ENCODE measurements at places on chromosomes 2 and 18.

DNA sequence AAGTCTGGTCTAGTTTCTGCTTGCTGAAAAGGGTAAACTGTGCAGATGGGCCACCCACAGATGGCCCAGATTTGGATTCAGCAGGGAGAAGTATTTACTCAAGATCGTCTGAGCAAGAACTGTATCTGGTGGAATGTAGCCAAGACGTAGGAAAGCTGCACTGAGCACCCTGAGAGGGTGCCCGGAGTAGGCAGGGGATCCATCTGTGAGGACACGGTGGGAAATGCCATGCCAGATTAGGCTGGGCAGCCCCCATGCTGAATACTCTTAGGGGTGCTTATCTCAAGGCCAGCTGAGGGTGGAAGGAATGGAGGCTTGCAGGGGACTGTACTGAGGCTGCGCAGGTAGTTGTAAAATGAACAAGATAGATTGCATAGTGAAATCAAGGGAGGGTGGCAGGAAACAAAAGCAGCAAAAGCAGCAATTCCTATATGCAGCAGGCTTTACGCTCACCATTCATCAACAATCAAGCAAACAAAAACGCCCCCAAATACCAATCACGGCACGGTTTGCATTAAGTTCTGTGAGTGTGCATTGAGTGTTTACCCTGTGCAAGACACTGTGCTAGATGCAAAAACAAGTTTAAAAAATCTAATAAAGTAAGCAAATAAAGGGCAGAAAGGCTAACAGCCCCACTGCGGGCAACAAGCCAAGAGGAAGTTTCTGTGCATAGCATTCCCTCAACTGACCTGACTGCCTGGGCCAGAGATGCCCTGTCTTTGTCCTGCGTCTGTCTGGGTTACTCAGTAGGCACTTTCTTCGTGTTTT lies 32.2 kb upstream of the LPIN2 start:
- no peak for DNase-seq

DNA sequence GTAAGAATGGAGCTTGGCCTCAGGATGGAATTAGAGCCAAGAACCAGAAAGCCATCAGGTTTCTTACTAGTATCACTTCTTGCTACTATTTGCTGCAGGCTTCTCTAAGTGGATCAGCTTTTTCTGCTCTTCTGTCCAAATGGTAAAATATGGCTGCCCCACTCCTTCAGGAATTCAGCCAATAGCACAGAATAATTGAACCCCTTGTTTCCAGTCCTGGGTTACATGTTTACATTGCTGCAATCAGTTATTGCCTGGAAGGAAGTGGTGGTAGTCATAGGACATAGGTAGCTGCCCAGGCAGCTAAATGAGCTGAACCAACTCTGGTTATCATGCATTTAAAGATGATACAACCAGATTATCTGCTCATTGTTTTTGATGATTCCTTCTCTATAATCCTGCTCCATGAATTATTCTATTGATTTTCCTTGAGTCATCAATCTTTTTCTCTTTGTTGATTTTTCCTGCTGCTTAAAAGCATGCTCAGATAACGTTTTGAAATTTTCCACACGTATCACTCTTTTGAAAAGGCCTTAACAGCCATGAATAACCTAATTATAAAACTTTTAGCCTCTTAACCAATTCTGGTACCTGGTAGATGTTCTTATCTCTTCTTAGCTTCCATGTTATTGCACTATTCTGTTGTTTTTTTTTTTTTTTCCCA lies 12.6 kb downstream of the AGPS start:
- DNase-seq, result no peak

DNA sequence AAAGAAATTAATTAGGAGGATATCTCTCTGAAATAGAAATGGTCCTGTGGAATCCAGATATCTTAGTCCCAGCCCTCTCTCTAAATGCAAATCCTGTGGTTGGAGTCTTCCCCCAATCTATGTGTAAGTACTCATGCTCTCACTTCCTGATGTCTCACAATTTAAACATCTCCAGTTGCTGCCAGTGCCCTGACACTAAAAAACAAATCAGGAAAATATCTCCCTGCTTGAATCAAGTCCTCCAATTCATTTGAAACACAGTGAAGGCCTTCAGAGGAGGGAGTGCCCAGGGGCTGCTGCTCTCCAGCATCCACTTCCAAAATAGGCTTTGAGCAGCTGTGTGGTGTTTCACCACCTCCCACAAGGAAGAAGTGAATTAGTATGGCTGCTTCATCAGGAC lies 413.8 kb downstream of the RAD51AP2 start:
- DNase-seq, result no peak

DNA sequence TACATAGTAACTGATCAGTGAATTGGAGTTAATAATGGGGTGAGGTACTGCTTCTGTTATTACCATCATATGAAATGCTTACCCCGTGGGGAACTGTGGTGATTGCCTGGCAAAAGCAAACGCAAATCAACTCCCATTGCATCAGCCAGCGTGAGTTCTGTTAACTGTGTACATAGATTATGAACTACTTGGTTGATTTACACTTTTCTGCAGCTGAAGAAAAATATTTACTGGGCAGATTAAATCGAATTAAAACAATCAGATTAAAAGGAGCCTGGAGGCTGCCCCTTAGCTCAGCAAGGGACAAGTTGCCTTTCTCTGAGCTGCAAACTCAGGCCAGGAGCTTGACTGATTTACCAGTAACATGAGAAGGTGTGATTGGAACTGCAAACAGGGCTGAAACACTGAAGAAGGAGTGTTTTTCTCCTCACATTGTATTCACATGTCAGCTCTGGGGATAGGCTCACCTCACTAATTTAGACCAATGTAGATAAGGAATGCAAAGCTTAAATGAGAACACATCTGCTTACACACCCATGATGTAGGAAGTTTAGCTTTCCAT lies 220.1 kb downstream of the OSR1 start:
- no peak for DNase-seq

- DNase-seq, result no peak
Measured at GRCh38 chr18:58983260-58984155, 118.8 kb downstream of the ZNF532 start.

GRCh38 chr2:133265432-133265949 lies 302.8 kb downstream of the NCKAP5 start:
- no peak for DNase-seq

- DNase-seq, result no peak
Measured at GRCh38 chr2:28209261-28209691, 183.4 kb upstream of the FOSL2 start.

GRCh38 chr18:44736664-44737380 lies 56.1 kb downstream of the SETBP1 start:
- no peak for DNase-seq

DNA sequence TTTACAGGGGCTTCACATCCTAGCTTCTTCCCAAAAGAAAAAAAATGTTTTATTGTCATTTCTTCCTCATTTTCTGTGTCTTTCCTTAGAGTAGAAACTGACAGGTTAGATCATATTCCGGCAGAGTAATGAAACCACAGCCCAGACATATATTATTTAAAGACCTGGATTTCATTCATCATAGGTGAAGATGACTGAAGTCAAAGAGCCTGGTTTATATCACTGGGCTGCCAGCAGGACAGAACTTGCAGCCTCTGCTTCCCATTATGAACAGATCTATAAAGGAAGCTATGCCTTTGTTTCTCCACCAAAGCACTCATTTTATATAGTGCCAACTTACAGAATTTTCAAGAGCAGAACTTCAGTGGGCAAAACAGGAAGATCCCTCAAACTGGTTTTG lies 137.9 kb downstream of the METTL4 start:
- no peak for DNase-seq

DNA sequence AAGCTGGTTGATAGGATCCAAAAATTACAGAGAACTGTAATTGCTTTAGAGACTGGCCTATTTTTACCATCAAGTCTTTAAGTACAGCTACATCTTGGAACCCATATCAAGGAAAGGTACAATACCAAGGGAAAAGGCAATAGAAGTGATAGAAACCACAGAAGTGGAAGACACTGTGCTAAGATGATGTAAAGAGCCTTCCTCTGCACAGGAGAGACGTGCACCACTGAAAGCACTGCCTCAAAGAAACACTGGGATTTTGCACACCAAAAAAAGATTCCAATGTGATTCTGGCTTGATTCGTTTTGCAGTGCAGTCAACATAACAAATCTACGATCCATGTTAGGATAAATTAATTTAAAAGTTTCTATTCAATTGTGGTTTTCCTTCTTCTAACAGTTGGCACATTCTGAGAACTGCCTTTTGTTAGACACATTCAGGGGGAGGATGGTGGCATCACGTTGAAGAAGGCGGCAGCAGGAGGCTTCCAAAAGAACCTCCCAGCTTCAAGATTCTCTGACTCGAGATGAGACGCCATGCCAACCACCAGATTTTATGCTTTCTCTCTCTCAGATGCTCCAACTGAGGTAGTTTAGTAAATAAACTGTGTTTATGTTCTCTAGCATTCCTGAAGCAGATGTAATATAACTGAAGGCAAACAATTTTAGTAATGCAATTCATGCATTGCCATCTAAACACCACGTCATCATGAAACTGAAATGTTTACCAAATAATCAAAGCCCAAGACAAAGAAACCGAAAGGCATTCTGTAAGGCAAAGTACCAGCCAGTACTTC lies 102.9 kb downstream of the BCL2 start:
- DNase-seq, result no peak

GRCh38 chr2:194545978-194546377 lies 1111.0 kb upstream of the SLC39A10 start:
- no peak for DNase-seq

- DNase-seq, result no peak
Measured at GRCh38 chr18:49967636-49968313, 154.4 kb upstream of the ACAA2 start.

DNA sequence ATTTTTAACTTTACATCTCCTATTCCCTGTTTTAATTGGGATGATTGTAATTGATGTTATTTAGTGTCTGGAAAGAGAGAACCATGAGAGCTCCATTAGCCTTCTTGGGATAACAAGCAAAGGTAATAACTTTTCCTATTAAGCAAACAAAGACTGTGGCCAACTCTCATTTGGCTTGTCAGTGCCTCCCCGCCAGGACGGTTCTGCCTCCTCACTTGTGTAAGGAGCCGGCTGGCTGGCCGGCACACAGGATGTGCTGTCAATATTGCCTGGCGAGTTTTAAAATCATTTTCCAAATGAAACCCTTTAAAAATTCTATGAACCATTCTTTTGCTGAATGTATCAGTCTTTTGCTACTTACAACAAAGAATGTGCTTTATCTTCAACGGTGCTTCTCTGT lies 898.3 kb downstream of the CPS1 start:
- DNase-seq, result no peak

- DNase-seq, result peak; percentile 79
Measured at GRCh38 chr18:28045176-28045810, 131.6 kb downstream of the CDH2 start.

- DNase-seq, result no peak
Measured at GRCh38 chr2:182545420-182546167, 118.8 kb upstream of the PDE1A start.

GRCh38 chr18:48826271-48826670 lies 124.5 kb downstream of the SMAD7 start:
- DNase-seq, result no peak

DNA sequence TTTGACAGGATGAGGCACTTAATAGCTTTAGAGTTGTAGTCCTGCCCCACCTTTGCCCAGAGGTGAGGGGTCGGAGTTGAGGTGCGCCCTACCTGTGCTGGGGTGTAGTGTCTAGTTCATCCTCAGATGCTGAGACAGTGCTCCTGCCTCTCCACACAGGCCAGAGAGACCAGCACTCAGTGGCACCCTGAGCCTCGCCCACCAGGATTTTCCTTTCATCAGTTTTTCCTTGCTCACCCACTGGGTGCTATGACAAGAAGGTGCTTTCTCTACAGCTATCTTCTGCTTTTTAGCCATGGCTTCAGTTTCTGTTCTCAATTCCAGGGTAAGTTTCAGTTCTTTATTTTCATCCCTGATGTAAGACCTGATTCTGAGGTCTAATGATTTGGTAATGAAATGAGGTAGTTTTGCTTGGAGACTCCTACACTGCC lies 16.8 kb upstream of the TMEM131 start:
- DNase-seq, result no peak

DNA sequence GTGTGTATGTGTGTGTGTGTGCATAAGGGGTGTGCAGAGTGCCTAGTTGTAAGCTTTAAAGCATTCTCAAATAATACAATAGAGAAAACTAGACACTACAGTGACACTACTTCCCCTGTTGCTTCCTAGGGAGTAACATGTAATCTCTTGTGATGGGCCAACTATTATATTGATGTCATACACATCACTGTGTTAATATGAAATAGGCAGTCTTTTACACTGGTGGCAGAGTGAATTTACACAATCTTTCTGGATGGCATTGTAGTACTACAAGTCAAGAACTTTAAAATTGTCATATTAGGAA lies 488.0 kb upstream of the ZEB2 start:
- DNase-seq, result no peak

- no peak for DNase-seq
Measured at GRCh38 chr18:59458575-59458974, 99.5 kb upstream of the LMAN1 start.

DNA sequence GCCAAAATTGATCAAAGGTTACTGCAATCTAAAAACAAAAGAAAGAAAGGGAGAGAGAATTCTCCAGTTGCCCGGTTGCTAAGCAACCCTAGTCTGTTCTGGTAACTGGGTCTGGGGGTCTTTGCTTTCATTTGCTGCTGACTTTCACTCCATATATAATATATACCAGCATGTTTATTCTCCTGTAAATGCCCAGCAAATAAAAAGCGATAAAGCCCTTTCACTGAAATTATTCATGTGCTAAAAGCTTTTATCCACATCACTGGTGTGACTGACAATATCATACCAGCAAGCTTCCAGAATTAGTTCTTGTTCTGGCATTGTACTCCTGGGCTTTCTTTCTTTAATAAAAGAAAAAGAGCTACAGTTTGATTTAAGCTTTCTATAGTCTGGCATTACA lies 75.5 kb upstream of the ST8SIA3 start:
- no peak for DNase-seq

DNA sequence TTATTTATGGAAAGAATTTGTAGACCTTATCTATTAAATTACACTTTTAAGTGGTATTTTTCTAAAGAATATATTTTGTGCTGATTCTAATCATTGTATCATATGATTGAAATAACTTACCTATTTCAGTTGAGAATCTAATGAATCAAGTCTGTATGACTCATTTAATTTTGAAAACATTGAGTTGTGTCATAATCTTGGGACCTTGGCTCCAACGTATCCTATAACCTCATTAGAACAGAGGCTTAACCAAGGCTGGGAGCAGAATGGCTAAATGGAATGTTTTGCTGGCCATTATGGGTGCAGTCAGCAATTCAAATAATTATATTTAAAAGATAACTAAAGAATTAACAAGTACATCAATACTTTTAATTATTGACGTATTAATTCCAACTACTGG lies 19.6 kb upstream of the GULP1 start:
- no peak for DNase-seq

- no peak for DNase-seq
Measured at GRCh38 chr2:10370390-10370789, 67.7 kb downstream of the HPCAL1 start.

GRCh38 chr18:60596928-60597327 lies 224.4 kb upstream of the MC4R start:
- no peak for DNase-seq

- no peak for DNase-seq
Measured at GRCh38 chr2:111938392-111938791, 40.0 kb downstream of the MERTK start.
